ENCODE measurements at places on chromosomes 2 and 18. TPM values are rescaled to one million over a fixed set of nuclear protein-coding genes. Genes with fewer than 3 reads are reported as not detected.
A peak's percentile ranks its signal among the peaks of the same experiment; 100 is the strongest.

GRCh38 chr2:31249009-31249690 lies 15.2 kb downstream of the EHD3 start:
- H3K36me3 ChIP-seq = no peaks in the 10 kb centered on the region
- H3K4me3 ChIP-seq = no peak overlapping the region
- H3K4me1 ChIP-seq = no peaks in the 10 kb centered on the region
- no peak for DNase-seq

DNA sequence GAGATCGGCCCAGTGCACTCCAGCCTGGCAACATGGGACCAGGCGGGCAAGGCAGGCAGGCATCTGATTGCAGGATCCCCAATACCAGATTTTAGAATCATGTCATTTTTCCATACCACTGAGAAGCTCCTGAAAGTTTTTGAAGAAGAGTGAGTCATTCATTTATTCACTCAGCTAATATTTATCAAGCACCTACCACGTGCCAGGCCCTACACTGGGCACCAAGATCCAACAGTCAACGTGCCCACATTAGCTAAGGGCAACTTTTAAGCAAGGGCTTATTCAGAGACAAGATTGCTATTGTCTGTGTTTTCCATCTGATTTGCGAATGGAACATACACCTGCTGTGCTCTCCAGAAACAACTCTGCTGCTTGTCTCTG lies 126.8 kb upstream of the LGALSL start:
- no peak overlapping the region for H3K27ac ChIP-seq
- H3K27me3 ChIP-seq = peaks cover 7% of the 10 kb centered on the region
- peaks cover 37% of the 10 kb centered on the region for H3K4me1 ChIP-seq
- H3K36me3 ChIP-seq = no peaks in the 10 kb centered on the region
- no peak for DNase-seq
- H3K4me3 ChIP-seq = no peak overlapping the region

- peak overlapping the region; percentile 94 for H3K27ac ChIP-seq
- peaks cover 13% of the 10 kb centered on the region for H3K27me3 ChIP-seq
- H3K4me1 ChIP-seq = peaks cover 23% of the 10 kb centered on the region
- no peak for DNase-seq
- H3K4me3 ChIP-seq = peak overlapping the region; percentile 96
Measured at GRCh38 chr2:230714136-230714480, 1.5 kb downstream of the CAB39 start.

DNA sequence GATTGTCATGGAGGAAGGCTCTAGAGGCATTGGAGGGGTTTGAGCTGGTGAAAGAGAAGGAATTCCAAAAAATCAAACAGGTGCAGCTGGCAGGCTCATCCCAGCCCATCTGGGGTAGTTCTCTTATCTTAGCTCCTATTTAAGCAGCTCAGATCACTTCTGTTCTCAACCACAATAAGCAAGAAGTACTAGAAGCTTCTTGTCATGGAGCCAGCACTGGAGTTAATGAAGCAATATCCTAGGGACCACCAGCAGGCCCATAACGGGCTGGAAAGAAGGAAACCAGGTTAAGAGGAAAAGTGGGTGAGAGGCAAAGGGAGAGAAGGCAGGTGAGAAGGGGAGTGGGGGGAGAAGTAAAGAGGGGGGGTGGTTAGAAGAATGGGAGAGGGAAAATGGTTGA lies 100.7 kb upstream of the ZFP36L2 start:
- no peaks in the 10 kb centered on the region for H3K27me3 ChIP-seq
- H3K4me3 ChIP-seq = no peak overlapping the region
- no peaks in the 10 kb centered on the region for H3K4me1 ChIP-seq
- no peaks in the 10 kb centered on the region for H3K36me3 ChIP-seq
- no peak overlapping the region for H3K27ac ChIP-seq
- DNase-seq = no peak

- no peaks in the 10 kb centered on the region for H3K36me3 ChIP-seq
- H3K4me1 ChIP-seq = no peaks in the 10 kb centered on the region
- no peak for DNase-seq
- H3K4me3 ChIP-seq = no peak overlapping the region
- H3K27me3 ChIP-seq = peaks cover 3% of the 10 kb centered on the region
Measured at GRCh38 chr2:239012228-239012627, 164.3 kb downstream of the TWIST2 start.

AQP4 gene
- not detected for total RNA-seq

METTL4 gene
- 15.4 TPM for total RNA-seq

CHST9 gene
- total RNA-seq = not detected
